ENCODE measurements at places on chromosomes 5 and 9. TPM values are rescaled to one million over a fixed set of nuclear protein-coding genes. Genes with fewer than 3 reads are reported as not detected.

DNA sequence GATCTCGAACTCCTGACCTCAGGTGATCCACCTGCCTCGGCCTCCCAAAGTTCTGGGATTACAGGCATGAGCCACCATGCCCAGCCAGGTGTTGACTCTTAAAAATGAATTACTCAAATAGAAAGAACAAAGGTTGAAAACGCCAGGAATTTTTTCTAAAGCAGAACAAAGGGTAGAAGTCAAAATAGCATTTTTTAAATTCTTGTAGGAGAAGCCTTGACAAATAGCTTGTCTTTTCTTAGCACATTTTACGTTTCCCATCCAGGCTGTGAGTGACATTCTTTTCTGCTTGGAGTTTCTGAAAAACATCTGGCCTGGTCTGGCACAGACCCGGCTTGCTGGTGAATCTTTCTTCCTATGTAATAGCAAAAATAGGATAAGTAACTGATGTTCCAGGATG lies 169.4 kb upstream of the ZNF462 start:
- DNase-seq = no peak

Gene COL15A1
- total RNA-seq = 45.4 TPM

DNA sequence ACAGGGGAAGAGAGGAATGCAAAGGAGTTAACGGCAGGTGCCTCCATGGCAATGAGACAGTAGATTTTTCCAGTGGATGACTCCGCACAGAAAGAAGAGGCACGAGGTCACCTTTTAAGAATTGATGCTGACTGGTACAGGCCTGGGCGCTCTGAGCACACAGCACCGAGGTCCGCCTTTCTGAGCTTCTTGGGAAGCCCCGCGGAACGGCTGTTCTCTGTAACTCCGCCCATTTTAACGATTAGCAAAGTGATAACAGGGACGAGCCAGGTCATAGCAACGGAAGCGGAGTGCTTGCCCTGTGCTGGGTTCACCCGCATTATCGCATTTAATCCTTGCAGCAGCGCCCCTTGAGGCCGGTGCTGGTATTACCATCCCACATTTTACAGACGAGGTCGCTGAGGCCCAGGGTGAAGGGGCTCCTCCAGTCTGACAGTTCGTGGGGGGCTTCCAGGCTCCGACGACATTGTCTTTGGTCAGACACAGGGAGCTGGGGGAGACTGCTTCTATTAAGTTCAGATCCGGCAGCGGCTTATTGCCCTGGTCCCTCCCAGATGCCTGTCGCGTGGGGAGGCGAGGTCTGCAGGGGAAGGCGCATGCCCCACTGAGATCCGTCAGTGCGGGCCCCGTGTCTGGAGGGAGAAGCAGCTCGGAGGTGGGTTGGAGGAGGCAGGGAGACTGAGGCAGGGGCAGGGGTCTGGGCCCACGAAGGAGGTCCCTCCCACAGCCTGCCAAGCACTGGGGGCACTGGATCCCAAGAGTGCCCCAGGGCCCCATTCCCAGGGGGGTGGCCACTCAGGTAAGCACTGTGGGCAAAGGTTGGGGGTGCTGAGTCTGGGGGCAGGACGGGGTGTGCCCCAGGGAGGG lies 22.3 kb upstream of the HMCN2 start:
- DNase-seq = peak; percentile 72

DNA sequence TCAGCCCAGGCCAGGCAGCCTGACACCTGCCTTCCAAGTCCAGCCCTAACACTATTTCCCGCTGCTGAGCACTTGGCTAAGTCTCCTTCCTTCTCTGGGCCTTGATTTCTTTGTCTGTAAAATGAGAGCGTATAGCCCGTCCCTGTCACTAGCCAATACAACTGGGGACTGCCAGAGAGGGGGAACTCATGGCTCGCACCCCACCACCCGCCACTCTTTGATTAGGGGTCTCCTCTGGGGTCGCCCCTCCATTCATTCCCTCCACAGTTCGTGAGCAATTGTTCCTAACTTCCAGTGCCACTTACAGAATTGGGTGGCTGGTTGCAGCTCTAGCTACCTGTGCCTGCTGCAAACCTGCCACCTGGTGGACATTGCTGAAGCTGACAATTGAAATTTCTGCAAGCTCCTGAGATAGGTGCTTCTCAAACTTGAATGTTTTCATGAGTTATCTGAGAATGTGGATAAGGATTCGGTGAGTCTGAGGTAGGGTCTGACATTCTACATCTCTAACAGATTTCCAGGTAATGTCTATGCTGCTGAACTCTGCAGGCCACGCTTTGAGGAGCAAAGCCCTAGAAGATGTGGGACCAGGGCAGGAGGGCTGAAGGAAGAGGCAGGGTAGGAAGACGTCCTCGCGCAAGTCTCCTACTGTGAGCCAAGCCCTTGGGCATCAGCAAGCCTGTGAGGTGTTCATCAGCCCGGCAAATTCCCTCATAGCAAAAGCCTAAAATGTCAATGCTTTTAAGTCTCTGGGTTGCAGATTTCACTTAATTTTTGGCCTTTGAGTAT lies 13.3 kb upstream of the RECK start:
- peak; percentile 39 for DNase-seq

Gene AHRR
- total RNA-seq = 1.4 TPM

Gene PCDHB16
- total RNA-seq = 1.4 TPM

- no peak for DNase-seq
These were observed 83.2 kb upstream of the ZNF462 start for GRCh38 chr9:106779796-106780195.

GRCh38 chr5:107153283-107153682 lies 517.5 kb downstream of the EFNA5 start:
- DNase-seq = no peak

Gene RNF130
- total RNA-seq = 45.9 TPM

GRCh38 chr9:98374385-98375051 lies 119.1 kb upstream of the TBC1D2 start:
- no peak for DNase-seq

DNA sequence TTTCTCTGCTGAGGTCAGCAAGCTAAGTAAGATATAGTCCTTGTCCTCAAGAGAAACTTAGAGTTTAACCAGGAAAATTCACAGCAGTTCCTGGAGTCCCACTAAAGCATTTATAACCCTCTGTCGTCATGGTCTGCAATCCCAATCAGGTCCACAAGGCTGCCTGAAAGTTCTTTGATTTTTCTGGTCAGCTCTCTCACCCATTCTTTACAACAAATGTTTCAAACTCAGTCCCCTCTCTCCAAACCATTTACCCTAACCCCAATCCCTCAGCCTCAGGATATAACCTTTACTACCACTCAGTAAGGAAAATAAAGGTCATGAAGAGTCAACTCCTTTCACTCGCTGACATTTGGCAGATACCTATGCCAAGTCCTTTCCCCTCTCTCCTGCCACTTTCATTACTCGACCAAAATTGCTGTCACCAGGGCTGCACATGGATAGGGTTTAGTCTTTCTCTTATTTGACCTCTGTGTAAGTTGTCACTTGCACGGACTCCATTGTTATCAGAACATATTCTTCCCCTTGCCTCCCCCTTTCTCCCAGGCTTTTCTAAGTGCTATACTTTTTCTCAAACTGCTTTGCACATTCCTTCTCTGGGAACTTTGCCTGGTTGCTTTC lies 936.6 kb downstream of the NR2F1-AS1 start:
- no peak for DNase-seq

Gene NR5A1
- total RNA-seq = not detected

DNA sequence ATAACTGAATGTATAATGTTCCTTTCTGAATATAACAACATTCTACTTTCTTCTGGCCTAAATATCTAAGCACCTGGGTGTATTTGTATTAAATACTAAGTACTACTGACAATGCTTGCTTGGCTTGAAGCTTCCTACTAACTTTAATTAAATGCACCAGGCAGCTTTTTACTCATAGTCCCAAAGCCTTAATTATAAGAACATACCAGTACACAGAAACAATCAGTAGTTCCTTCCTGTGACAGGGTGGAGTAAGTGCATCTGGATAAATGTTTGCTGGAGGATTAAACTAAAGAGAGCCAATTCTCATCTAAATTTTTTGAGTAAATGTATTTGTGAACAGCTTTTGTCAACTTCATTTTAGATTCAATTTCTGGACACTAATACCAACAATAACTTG lies 558.6 kb upstream of the SEMA6A start:
- no peak for DNase-seq

Gene LPAR1
- total RNA-seq = 12.4 TPM

DNA sequence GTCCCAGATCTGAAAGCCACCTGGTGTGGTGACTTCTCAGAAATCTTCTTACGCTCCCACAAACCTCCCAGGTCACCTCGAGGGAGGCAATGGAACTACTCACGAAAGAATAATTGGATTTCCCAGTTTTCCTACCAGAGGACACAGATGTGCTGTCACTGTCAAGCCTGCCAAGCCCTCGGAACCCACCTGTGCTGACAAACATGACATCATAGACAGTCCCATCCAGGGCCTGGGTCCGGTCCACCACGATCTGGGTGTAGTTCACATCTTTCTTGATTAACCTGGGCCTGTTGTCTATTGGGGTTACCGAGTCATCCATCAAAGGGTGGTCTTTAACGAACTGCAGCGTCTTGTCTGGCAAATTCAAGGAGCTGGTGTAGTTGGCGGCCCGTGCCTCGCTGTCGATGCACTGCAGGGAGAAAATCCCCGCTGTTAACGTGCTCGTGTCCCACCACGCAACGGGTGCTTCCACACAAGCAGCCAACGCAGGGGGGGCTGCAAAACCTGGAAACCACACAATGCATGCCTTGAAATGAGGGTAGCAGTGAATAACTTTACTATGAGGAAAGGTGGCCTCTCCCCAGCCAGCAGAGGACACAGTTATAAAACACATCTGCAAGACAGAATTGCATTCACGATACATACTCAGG lies 69.0 kb downstream of the SECISBP2 start:
- no peak for DNase-seq

Gene CEL
- 1.9 TPM for total RNA-seq

DNA sequence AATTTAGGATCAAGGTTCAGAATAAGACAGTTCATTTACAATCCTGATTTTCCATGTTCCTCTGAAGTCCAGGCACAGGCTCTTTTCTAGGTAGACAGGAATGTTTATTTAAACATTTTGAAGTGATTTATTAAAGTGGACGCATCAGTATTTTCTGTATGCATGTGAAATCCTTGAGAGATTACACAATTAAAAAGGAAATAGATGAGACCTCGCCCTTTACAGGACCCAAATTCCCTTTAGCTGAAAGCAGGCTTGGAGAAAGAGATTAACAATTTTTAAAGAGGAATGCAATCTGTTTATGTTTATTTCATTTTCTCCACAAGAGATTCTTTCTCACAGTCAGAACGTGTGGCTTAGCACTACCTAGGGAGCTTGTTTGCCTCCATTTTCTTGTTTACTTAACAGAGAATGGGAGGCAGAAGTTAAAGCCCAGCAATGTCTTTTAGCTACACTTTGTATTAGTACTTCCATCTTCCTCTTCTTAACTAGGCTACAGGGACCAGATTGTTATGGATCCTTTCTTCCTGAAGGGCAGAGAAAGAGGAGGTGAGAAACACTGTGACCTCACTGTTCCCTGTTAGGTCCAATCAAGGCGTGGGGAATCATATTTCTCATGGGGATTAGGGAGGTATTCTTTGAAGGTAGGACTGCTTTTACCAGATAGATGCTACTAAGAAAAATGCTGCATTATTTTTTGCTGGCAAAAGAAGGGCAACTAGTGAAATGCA lies 416.0 kb downstream of the SH3GL2 start:
- no peak for DNase-seq

DNA sequence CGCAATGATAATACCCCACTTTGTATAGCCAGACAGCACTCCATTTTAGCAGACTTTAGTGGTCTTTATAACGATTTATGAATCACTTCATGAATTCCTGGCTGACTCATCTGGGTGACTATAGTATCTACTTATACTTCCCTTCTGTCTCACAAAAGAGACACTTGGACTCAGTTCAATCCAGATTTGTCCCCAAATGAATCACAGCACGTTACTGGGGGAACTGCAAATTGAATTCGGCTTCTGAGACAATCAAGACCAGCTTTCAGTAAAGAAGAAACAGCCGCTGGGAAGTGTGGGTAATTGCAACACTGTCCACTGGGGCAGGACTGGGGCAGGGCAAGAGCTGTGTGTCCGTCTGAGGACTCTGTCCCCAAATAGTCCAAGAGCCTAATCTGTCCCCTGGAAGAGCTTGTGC lies 337.3 kb upstream of the RFX3 start:
- DNase-seq = no peak

Gene CDH9
- not detected for total RNA-seq

DNA sequence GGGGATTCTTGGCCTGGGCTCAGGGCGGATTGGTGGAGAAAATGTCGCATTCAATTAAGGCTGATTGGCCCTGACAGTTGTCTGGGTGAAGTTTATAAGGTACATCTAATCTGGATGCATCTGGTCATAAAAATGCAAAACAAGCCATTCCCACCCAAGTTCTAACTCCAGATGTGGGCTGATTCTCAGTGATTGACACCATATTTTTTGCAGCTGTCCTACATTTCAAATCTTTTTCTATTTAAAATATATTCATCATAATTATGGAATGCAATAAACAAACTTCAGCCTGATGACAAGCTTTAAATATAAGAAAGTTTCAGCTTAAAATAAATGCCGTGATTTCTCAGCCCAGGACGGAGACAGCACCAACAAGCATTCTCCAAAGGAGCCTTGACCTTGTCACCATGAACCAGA lies 146.4 kb upstream of the SMIM23 start:
- DNase-seq = no peak

GRCh38 chr9:82423700-82424099 lies 435.1 kb downstream of the SPATA31D1 start:
- DNase-seq = no peak

DNA sequence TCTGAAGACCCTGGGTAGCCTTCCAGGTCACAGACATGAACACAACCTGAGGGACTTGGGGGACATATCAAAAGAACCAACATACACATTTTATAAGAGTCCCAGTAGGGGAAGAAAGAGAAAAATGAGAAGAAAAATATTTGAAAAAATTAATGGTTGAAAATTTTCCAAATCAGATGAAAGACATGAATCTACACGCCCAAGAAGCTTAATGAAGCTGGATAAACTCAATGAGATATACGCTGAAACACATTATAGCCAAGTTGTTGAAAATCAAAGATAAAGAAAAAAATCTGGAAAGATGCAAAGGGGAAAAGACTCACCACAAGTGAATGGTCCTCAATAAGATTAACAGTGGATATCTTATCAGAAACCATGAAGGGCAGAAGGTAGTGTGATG lies 9.6 kb upstream of the CCDC180 start:
- DNase-seq = no peak

Gene ARHGEF37
- 22.8 TPM for total RNA-seq

- DNase-seq = no peak
These were observed 131.1 kb downstream of the FOXD1 start for GRCh38 chr5:73317523-73317922.

Gene ZNF658
- total RNA-seq = 10.2 TPM

Gene SLC22A4
- total RNA-seq = 2.0 TPM

Gene C5orf58
- 1.0 TPM for total RNA-seq
